ENCODE measurements at places on chromosomes 5 and 9.

DNA sequence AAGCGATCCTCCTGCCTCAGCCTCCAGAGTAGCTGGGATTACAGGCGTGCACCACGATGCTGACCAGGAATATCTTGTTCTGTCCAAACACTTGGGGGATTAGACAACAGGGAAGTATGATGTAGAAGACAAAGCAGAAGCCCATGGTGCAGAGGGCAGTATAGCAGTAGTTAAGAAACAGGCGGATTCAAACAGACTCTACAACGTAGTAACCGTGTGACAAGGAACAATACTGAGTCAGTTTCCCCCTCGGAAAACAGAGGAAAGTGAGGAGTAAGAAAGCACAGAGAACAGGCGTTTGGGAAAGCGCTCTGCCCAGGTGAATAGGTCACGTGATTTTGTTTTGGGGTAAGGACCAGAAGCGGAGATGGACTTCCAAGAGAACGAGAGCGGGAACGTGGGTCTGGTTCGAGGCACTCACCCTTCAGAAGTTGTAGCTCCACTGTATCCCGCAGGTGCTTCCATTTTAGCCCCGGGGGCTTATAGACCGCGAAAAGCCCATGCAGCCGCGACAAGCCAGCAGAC is 306 bp downstream of the TRUB2 start:
- DNase-seq, result no peak

DNA sequence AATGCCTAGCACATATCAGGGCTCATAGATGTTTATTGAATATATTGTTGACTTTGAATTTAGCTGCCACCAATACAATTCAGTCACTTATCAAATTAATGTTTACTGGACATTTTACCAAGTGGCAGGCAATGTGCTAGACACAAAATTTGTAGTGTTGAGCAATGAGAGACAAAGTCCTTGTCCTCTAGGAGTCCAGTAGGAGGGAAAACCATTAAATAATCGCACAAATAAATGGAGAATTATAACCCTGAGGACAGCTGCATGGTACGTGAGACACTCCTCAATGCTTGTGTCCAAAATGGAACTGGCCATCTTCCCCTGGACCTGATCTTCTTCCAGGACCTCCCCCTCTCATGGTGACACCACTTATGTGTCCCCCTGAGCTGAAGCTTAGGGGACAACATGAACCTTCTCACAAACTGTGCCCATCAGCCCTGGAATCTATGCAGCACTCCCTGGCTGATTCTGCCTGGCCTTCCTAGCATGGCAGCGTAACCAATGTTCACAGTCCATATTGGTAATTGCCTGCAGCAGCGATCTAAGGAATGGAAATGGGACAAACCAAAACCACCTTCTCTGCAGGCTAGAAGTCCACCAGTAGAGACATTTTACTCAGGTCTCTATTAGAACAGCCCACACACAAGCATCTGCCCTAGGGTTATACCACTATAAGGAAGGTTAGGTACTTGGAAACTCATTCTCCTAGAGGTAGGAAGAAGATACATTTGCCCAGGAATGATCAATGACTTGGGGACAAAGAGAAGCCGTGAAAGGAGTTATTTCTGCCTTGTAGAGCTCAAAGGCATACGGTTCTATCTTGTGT is 75.5 kb downstream of the FGF1 start:
- DNase-seq, result no peak

DNA sequence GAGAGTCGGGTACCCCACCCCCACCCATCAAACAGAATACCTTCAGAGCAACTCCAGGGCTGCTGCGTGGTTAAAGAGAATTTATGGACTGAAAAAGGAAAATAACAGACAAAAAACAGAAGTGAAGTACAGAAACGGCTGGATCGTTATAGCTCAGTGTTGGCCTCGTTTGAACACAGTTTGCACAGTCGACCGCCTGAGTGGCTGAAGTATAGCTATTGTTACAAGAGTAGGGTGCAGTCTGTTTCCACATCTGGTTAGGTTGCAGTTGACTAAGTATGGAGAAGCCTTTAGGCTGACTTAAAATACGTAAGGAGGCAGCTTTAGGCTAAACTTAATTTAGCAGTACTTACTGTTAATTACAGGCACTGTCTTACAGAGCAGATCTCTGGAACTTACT is 121.2 kb downstream of the GCNT1 start:
- no peak for DNase-seq

GRCh38 chr9:12640866-12641636 is 52.1 kb upstream of the TYRP1 start:
- DNase-seq, result no peak

DNA sequence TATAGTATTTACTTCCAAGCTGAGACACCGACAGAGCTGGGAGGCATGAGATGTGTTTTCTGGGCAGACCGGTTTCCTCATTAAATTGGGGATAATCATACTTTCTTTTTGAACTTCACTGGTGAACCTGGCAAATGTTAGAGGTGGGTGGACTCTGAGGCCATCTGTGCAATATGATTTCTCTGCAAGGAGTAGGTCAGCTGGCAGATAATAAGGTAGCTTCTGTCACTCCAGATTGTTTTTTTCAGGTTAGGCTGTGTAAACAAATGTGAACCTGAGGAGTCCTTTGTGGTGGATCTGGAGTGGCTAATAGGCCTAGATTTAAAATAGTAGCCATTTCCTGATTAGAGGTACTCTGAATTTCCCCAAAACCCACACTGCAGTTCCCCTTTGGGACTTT is 75.4 kb upstream of the S1PR3 start:
- DNase-seq, result no peak

GRCh38 chr9:120729791-120730241 is 15.5 kb upstream of the MEGF9 start:
- no peak for DNase-seq

GRCh38 chr5:89930591-89931392 is 478.8 kb downstream of the CETN3 start:
- no peak for DNase-seq

DNA sequence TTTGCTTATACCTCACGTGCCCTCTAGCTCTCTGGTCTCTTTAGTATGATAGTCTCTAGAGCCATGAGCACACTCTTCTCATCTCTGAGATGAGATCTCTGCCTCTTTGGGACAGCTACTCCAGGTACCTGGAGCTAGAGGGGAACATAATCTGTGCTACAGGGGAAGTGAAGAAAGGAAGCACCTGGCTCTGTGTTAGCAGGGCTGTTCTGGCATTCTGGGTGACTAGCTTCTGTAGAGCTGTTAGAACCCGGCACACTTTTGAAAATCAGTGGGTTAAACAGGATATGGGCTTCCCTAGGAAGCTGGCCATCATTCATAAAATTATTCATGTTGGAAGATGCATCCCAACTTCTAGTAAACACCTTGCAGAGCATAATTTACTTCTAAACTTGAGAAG is 224.8 kb downstream of the MCTP1 start:
- no peak for DNase-seq

- DNase-seq, result no peak
Observed at GRCh38 chr5:180607861-180608571, 16.7 kb upstream of the SCGB3A1 start.

GRCh38 chr5:77620405-77620804 is 18.1 kb downstream of the OTP start:
- DNase-seq, result no peak

DNA sequence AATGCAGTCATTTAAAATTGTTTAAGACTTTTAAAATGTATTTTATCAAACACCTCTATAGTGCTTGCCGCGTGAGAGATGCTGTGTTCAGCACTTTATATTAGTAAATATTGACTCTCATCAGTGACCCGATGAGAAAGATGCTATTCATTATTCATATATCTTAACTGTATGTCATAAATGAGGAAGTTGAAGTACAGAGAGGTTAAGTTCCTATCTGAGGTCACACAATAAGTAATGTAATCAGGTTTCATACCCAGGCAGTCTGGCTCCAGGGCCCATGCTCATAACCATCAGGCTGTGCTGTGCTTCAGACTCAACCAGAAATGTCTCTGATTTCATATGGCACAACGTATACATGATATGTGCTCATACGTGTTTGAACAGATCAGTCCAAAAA is 119.0 kb downstream of the SV2C start:
- DNase-seq, result no peak

DNA sequence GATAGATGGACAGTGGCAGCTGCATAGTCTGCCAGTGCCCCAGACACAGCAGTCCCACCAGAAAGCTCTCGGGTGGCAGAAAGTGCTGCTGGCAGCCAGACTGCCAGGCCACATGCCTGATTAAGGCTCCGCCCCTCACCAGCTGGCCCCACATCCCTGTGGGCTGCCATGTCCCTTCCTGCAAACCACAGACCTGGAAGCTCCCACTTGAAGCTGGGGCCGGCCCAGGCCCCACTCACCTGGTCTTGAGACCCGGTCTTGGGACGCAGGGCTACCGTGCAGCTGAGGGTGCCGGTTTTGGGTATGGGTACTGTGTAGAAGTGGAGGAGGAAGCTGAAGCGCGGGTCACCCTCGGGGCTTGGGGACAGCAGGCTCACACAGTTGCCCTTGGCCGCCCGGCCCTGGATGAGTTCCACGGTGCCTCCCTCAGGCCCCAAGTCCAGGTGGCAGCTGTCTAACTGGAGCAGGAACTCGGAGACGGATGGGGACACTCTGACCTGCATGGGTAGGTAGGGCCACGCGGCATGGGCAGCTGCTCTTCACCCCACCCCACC is 15.3 kb downstream of the FPGS start:
- DNase-seq, result no peak

GRCh38 chr9:27344776-27345175 is 47.8 kb upstream of the EQTN start:
- no peak for DNase-seq

GRCh38 chr5:116272281-116272941 is 187.6 kb downstream of the COMMD10 start:
- DNase-seq, result no peak

DNA sequence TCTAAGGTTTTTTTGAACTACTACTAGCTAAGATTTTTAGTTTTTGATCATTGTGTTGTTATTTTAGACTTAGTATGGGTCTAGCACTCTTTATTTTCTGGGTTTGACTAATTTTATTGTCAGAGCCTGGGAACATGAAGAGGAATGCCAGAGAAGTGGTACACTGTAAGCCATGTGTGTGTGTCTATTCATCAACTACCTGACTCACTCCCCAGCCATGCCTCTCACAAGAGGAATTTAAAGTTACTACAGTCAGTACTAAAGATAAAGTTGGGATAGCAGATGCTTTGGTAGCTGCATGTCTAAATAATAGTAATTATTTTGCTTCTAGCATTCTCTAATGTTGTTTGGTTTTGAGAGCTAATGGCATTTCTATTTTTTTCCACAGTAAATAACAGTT is 264.8 kb downstream of the CSNK1G3 start:
- no peak for DNase-seq
